Activated CD8-positive, alpha-beta T cell treated with anti-CD3 and anti-CD28 coated beads for 36 hours (primary cell): ENCODE measurements at places on chromosomes 1 and 21. TPM values are rescaled to one million over a fixed set of nuclear protein-coding genes. Genes with fewer than 3 reads are reported as not detected.
A peak's percentile ranks its signal among the peaks of the same experiment; 100 is the strongest.

DNA sequence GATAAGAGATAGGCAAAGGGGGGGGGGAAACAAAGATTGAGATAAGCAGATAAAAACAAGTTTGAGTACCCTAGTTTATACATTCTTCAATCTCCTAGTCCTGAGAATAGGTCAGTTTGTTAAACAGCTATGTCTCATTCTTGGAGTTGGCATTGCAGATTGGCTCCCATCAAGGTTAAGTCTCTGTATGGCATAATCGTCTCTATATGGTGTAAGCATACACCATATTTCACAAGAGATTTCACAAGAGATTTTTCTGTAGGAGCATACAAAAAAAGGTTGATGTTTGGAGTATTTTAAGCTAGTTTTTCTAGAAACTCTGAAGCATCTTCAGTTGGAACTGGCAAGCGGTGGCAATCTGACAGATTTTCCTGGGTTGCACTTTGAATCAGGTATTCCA is 35.8 kb downstream of the NCAM2 start:
- H3K4me3 ChIP-seq: no peak overlapping the region
- no peaks in the 10 kb centered on the region for H3K4me1 ChIP-seq
- no peak for DNase-seq
- no peak overlapping the region for H3K27ac ChIP-seq

- H3K27ac ChIP-seq: no peak overlapping the region
- H3K4me1 ChIP-seq: peaks cover 22% of the 10 kb centered on the region
- DNase-seq: no peak
- no peaks in the 10 kb centered on the region for H3K36me3 ChIP-seq
- no peak overlapping the region for H3K4me3 ChIP-seq
These were observed 105.7 kb upstream of the VAV3 start for GRCh38 chr1:108070662-108071061.

- peak; percentile 44 for DNase-seq
- H3K4me3 ChIP-seq: no peak overlapping the region
- H3K27ac ChIP-seq: no peak overlapping the region
- H3K4me1 ChIP-seq: peaks cover 10% of the 10 kb centered on the region
- H3K27me3 ChIP-seq: peaks cover 30% of the 10 kb centered on the region
These were observed 9.4 kb upstream of the SLC25A24 start for GRCh38 chr1:108209456-108210108.

Gene TUFT1
- total RNA-seq: 1.5 TPM

- H3K36me3 ChIP-seq: peaks cover 40% of the 10 kb centered on the region
- H3K4me1 ChIP-seq: peaks cover 17% of the 10 kb centered on the region
- H3K27me3 ChIP-seq: no peaks in the 10 kb centered on the region
- DNase-seq: no peak
These were observed 25.4 kb downstream of the IVNS1ABP start for GRCh38 chr1:185291652-185292051.

Gene FAM72B
- total RNA-seq: 32.1 TPM

DNA sequence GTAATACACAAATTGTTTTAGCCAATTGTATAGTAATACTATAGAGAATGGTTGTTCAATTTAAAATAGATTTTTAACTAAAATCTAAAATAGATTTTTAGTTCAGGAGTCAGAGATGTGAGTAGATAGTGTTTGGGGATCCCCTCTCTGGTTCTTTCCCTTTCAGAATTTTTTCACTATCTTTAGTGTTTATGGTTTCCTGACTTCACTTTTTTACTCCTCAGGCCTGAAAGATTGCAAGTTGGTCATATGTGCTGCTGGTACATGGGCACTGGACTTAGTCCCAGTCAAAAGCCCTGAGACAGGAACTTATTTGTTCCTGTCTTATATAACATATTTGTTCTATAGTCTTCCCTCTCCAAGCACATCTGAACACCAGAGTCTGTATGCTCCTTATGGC is 96.8 kb upstream of the ATP1B1 start:
- H3K27me3 ChIP-seq: no peaks in the 10 kb centered on the region
- H3K4me1 ChIP-seq: peaks cover 12% of the 10 kb centered on the region
- no peaks in the 10 kb centered on the region for H3K36me3 ChIP-seq
- no peak overlapping the region for H3K27ac ChIP-seq
- no peak for DNase-seq
- no peak overlapping the region for H3K4me3 ChIP-seq

DNA sequence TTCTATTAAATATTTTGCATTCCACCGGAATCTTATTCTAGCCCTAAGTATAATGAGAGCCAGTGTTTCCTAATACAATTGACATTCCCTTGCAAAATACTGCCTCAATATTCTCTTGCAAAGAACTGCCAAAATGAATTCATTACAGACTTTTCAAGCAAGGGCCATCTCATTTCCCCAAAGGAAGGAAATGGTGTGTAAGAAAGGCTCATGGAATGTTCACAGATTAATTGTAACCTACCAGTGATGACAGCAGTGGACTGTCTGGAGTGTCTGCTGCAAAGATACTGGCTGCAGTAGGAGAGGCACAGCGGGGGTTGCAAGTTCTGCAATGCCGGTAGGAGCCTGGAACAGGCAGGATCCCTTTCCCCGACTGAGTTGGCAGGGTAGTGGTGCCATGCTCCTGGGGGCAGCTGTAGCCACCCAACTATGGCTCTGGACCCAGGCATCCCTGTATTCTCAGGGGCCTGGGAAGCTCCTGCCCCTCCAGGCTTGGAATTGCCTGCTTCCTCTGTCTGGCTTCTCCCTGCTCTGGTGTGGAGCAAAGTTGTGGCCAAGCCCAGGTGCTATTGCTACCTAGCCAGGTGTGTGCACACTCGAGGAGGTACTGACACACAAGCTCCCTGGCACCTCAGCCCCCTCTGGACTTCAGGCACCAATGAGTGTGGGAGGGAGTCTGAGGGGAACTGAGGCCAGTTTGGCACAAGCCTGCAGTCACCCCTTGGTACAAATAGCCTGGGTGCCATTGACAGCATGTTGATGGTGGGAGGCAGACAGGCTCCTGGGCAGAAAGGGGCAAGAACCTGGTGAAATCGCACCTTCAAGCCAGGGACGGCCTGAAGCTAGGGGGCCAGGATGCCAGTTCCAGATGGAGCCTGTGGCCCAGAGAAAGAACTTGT is 1371.0 kb downstream of the KCNT2 start:
- H3K27me3 ChIP-seq: no peaks in the 10 kb centered on the region
- no peak overlapping the region for H3K27ac ChIP-seq

Gene TEX38
- not detected for total RNA-seq

- peaks cover 23% of the 10 kb centered on the region for H3K27me3 ChIP-seq
- H3K4me3 ChIP-seq: no peak overlapping the region
- H3K27ac ChIP-seq: no peak overlapping the region
- H3K4me1 ChIP-seq: peaks cover 8% of the 10 kb centered on the region
These were observed 2.8 kb upstream of the ENAH start for GRCh38 chr1:225655509-225656258.

- peak overlapping the region; percentile 39 for H3K4me3 ChIP-seq
- no peak overlapping the region for H3K27ac ChIP-seq
- H3K4me1 ChIP-seq: no peaks in the 10 kb centered on the region
- DNase-seq: peak; percentile 17
These were observed 6.1 kb downstream of the PRXL2B start for GRCh38 chr1:2592672-2593071.

DNA sequence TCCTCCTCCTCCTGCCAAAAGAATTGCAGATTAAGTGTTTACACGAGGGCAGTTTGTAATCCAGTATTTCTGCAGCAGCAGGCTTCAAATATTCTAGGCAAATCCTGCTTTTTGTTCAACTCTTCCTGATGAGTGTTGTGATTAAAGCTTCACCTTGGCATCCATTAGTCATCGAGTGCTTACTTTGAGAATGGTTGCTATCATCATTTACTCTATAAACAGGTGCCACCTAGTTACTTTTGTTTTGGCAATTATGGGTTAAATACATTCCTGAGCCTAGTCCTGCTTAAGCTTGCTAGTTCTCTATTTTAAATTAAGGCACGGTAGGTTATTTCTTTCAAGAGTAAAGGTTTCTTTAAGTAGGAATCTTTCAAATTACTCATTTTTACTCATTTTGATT is 20.3 kb downstream of the PDC start:
- no peaks in the 10 kb centered on the region for H3K27me3 ChIP-seq
- H3K4me3 ChIP-seq: no peak overlapping the region
- H3K36me3 ChIP-seq: no peaks in the 10 kb centered on the region
- DNase-seq: no peak
- peaks cover 11% of the 10 kb centered on the region for H3K4me1 ChIP-seq
- H3K27ac ChIP-seq: no peak overlapping the region

DNA sequence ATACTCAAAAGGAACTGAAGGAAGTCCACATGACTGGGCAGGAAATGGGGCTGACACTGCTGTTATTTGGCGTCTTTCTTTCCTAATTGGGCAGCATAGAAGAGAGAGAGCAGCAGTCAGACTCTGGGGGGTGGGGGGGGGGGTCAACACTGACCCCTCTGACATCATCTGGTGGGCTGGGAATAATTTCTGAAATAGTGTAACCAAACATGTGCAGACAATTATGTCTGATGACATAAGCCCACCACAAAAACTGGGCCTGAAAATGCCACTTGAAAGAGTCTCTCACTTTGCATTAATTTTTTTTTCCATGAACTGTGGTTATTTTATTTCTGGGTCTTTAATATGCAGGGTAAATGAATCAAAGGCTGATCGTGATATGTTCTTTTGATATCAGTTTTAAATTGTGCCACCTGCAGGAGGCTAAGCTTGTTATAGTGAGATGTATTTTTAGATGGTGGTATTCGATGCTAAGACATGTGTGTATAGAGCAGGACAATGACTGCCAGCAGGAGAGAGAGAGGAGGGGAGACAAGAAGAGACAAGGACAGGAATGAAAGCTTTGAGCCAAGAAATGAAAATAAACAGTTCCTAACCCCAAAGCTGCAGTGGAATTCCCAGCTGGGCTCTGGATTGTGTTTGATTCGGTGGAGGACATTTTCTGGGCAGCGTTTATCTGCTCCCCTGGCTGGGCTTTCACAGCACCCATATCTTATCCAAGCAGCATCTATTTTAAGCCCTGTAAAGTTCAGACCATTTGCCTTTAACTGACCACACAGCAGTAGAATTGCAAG is 264.7 kb downstream of the PBX1 start:
- H3K4me3 ChIP-seq: no peak overlapping the region
- no peaks in the 10 kb centered on the region for H3K27me3 ChIP-seq
- no peaks in the 10 kb centered on the region for H3K4me1 ChIP-seq
- H3K27ac ChIP-seq: no peak overlapping the region

Gene EDARADD
- 3.0 TPM for total RNA-seq

- H3K36me3 ChIP-seq: peaks cover 14% of the 10 kb centered on the region
- no peak overlapping the region for H3K4me3 ChIP-seq
- H3K27me3 ChIP-seq: no peaks in the 10 kb centered on the region
- no peak for DNase-seq
- no peaks in the 10 kb centered on the region for H3K4me1 ChIP-seq
- H3K27ac ChIP-seq: no peak overlapping the region
These were observed 261.9 kb downstream of the VAV3 start for GRCh38 chr1:107702946-107703571.

- no peaks in the 10 kb centered on the region for H3K27me3 ChIP-seq
- DNase-seq: no peak
- H3K27ac ChIP-seq: no peak overlapping the region
- no peak overlapping the region for H3K4me3 ChIP-seq
- peaks cover 3% of the 10 kb centered on the region for H3K36me3 ChIP-seq
- H3K4me1 ChIP-seq: peaks cover 25% of the 10 kb centered on the region
These were observed 81.3 kb downstream of the TIAM1 start for GRCh38 chr21:31262728-31263127.

DNA sequence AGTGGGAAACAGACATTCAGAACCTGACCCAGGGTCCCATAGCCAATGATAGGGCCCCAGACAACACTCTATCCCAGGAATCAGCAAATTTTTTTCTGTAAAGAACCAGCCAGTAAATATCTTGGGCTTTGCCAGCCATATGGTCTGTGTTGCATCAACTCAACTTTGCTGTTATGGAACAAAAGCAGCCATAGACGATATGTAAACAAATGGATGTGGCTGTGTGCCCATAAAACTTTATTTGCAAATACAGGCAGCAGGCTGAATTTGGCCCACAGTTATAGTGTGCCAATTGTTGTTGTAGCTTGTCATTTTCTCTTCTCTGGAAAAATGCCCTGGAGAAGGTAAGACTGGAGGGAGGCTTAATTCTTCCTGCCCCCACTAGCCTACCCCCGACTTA is 431.1 kb upstream of the VAMP3 start:
- H3K27me3 ChIP-seq: no peaks in the 10 kb centered on the region
- no peak for DNase-seq
- H3K4me3 ChIP-seq: no peak overlapping the region
- H3K4me1 ChIP-seq: no peaks in the 10 kb centered on the region

DNA sequence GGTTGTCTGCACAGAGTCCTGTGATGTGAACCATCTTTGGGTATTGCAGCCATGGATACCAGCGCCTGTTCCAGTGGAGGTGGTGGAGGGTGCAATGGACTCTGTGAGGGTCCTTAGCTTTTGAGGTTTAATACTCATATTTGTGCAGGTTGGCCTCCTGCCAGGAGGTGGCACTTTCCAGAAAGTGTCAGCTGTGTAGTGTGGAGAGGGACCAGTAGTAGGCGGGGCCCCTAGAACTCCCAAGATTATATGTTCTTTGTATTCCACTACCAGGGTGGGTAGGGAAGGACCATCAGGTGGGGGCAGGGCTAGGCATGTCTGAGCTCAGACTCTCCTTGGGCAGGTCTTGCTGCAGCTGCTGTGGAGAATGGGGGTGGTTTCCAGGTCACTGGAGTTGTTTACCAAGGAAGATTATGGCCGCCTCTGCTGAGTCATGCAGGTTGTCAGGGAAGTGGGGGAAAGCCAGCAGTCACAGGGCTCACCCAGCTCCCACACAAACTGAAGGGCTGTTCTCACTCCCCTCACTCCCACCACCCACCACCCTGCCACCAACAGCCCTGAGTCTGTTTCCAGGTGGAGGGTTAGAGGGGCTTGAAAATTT is 31.2 kb upstream of the ZNF678 start:
- no peaks in the 10 kb centered on the region for H3K4me1 ChIP-seq
- DNase-seq: no peak
- H3K4me3 ChIP-seq: no peak overlapping the region
- peaks cover 7% of the 10 kb centered on the region for H3K36me3 ChIP-seq
- no peak overlapping the region for H3K27ac ChIP-seq

DNA sequence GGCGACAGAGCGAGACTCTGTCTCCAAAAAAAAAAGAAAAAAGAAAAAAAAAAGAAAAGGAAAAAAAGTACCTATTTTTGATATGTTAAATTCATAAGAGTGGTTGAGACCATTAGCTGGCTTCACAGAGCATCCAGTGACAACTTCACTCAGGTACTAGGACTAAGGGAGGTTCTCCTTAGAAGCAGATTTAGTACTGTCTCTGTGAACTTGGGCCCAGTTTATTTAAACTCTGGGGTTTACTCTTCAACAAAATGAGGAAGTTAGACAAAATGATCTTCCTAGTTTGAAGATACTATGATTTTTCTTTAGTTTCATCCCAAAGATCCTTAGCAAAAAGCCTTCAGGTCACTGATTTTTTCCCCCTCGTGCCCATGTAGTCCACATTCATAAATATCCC is 21.2 kb downstream of the MACO1 start:
- no peaks in the 10 kb centered on the region for H3K27me3 ChIP-seq
- no peak overlapping the region for H3K4me3 ChIP-seq
- DNase-seq: no peak
- H3K36me3 ChIP-seq: peaks cover 20% of the 10 kb centered on the region
- peaks cover 8% of the 10 kb centered on the region for H3K4me1 ChIP-seq

DNA sequence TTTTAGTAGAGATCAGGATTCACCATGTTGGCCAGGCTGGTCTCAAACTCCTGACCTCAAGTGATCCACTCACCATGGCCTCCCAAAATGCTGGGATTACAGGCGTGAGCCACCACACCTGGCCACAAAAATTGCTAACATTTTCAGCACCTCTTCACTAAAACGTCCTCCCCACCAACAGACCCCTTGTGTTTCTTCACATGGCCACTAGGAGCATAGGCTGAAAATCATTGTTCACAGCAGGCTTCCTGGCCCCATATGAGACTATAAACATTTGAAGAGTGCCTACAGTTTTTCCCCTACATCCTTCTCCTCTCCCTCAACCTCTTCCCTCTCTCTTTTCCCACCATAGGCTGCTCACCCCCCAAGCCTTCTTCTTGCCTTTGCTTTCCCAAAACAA is 28.0 kb upstream of the SFPQ start:
- DNase-seq: peak; percentile 16
- no peaks in the 10 kb centered on the region for H3K4me1 ChIP-seq
- no peaks in the 10 kb centered on the region for H3K36me3 ChIP-seq
- no peak overlapping the region for H3K27ac ChIP-seq
